ENCODE measurements at places on chromosomes 13 and 19.

DNA sequence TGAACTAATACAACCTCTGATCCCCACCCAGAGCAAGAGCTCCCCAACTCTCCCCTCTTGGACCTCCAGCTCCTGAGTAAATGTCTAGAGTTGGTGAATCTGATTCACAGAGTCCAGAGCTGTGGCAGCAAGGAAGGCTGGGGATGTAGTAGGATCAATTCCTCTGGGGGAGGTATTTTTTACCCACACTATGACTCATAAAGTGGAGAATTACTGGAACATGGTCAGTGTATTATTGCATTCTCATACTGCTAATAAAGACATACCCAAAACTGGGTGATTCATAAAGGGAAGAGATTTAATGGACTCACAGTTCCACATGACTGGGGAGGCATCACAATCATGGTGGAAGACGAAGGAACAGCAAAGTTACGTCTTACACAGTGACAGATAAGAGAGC is 496.7 kb downstream of the EFNB2 start:
- no peak for DNase-seq

DNA sequence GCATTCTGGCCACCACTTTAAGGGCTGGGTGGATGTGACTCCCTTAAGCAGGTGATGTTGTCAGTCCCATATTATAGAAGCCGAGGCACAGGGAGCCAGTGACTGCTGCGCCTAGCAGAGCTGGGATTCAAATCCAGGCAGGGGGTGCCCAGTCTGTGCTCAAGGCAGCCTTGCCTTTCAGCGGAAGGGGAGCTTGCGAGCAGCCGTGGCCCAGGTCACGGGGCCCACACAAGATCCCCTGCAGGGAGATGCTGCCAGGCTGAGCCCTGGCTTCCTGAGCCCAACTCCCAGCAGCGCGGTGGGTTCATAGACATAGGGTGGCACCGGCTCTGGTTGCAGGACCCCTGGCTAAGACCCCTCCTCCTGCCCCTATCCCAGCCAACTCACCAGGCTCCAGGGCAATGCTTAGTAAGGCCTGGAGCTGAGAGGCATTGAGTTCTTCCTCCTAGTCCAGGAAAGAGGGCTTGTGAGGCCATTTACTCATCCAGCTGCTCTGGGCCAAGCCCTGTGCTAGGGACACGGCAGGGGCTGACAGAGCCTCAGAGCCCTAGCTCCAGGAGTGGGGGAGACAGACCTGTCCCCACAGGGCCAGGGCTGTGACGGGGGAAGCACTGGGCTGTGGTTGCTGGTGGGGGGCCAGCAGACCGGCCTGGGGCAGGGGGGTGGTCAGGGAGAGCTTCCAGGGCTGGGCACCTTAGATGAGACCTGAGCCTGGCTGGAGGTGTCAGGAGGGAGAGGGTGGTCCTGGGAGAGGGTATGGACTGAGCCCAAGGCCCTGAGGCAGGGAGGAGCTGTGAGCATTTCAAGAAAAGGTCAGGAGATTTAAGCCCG is 9.6 kb downstream of the CAPN12 start:
- peak; percentile 36 for DNase-seq

GRCh38 chr19:36604656-36605100 is 435 bp upstream of the ZNF382 start:
- DNase-seq, result peak; percentile 91

DNA sequence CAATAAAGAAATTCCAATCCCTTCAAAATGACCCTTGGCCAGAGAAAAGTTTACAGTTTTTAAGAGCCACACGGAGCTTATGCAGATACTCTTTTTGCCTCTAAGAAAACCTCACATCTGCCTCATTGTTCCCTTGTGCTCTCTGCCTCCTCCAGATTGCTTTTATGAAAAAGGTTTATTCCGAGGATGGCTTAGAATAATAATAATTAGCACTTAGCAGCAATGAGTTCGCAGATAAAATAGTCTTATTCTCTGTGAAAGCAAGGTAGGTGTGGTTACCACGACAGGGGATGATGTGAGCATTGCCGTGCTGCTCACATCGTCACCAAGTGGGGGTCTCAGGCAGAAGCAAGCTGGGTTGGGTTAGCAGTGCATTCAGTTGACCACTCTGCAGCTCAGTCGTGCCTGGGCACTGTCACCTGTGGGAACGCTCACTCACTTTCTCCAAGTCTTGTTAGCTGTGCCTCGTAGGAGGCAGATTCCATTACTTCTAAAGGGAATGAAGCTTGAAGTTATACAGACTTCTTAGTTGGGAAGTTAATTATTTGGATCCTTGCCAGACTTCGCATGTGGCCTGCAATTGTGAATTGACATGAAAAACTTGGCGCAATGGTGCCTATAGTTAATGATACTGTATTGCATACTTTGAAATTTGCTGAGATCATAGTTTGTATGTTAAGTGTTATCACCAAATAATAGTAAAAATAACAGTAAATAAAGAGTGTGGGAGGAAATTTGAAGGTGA is 157.2 kb downstream of the MYO16 start:
- DNase-seq, result no peak

DNA sequence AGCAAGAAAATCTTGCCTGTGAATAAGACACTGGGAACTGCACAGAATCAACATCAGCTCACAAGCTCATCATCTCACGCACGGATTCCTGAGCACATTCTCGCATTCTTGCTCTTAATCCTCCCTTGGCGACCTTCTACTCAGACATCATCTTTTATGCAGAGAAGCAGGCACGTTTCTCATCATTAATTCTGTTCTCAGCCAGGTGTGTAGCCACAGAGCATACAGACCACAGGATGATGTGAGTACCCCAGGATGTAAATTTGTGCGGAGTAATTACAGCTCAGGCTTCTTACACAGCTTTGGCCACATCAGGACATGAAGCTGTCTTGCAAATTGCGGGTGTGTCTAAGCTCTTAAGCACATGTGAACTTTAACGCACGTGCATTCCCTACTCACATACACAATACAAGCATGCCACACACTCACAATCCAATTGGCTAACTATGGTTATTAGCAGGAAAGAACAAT is 36.5 kb upstream of the SACS start:
- no peak for DNase-seq

DNA sequence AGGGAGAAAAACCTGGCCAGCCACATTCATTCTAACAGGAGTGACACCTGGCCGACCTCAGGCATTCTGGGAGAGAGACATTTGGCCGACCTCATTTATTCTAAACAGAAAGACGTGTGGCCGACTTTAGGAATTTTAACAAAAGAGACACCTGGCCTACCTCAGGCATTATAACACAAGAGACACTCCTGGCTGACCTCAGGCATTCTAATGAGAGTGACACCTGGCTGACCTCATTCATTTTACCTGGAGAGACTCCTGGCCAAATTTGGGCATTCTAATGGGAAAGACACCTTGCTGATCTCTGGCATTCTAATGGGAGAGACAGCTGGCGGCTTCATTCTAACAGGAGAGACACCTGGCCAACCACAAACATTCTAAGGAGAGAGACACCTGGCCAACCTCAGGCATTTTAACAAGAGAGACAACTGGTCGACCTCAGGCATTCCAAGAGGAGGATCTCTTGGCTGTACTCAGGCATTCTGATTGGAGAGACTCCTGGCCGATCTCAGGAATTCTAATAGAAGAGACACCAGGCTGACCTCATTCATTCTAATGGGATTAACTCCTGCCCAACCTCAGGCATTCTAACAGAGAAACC is 1353.9 kb downstream of the UQCRFS1 start:
- DNase-seq, result no peak

GRCh38 chr13:50700664-50701305 is 142.7 kb downstream of the DLEU7 start:
- DNase-seq, result no peak

DNA sequence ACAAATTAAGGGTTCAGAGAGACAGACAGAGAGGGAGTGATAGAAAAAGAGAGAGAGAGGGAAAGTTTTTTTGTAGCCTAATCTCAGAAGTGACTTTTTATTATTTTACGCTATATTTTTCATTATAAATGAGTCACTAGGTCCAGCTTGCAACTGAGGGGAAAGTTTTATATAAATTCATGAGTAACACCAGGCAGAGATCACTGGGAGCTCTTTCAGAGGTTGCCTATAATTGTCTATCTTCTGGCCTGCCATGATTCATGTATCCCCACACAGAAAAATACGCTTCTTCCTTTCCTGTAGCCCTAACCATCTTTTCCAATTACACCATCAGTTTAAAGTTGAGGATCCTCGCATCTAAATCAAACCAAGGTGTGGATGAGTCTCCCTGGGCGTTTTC is 467.9 kb downstream of the SLITRK1 start:
- DNase-seq, result no peak

- DNase-seq, result no peak
Measured at GRCh38 chr19:47375694-47376588, 26.8 kb downstream of the DHX34 start.

GRCh38 chr19:48624791-48625723 is 5.8 kb downstream of the SPHK2 start:
- no peak for DNase-seq

- DNase-seq, result no peak
Measured at GRCh38 chr13:48072304-48072703, 22.6 kb downstream of the MED4 start.

GRCh38 chr19:49017666-49018351 is 918 bp upstream of the LHB start:
- DNase-seq, result peak; percentile 76

DNA sequence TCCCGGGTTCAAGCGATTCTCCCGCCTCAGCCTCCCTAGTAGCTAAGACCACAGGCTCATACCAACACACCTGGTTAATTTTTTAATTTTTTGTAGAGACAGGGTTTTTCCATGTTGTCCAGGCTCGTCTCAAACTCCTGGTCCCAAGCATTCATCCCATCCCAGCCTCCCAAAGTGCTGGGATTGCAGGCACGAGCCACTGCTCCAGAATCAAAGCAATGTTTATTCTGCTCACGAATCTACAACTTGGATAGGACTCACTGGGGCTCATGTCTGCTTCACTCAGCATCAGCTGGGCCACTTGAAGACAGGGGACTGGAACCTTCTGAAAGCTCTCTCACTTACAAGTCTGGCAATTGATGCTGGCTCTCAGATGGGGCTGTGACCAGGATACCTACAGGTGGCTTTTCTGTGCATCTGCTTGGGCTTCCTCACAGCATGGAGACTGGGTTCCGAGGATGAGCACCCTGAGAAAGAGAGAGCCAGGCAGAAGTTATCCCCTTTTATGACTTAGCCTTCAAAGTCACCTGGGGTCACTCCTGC is 8.2 kb upstream of the ZNF792 start:
- DNase-seq, result no peak

- peak; percentile 81 for DNase-seq
Measured at GRCh38 chr19:30227661-30228112, 144.5 kb upstream of the ZNF536 start.

- DNase-seq, result peak; percentile 36
Measured at GRCh38 chr13:39892721-39893685, 237.5 kb downstream of the COG6 start.

- DNase-seq, result no peak
Measured at GRCh38 chr13:69461397-69461796, 646.2 kb upstream of the ATXN8OS start.

DNA sequence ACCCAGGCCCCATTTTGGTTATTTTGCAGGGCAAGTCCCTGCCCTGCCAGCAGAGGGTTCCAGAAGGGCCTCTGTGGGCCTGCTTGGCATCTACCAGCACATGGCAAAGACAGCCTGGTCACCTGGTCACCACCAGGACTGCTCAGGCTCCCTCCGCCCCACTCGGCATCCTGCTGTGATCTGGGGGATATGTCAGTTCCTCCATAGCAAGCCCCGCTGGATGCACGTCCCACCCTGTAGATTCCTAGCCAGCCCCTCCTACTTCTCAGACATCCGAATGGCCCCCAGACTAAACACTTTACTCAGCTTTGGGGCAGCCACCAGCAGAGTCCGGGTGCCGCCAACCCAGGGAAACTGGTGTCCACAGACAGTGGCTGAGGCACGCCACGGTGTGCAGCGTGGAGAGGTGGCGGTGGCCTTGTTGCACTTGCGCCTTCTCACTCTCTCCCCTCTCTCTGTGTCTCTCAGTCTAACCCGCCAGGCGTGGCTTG is 31.8 kb upstream of the USE1 start:
- peak; percentile 45 for DNase-seq

DNA sequence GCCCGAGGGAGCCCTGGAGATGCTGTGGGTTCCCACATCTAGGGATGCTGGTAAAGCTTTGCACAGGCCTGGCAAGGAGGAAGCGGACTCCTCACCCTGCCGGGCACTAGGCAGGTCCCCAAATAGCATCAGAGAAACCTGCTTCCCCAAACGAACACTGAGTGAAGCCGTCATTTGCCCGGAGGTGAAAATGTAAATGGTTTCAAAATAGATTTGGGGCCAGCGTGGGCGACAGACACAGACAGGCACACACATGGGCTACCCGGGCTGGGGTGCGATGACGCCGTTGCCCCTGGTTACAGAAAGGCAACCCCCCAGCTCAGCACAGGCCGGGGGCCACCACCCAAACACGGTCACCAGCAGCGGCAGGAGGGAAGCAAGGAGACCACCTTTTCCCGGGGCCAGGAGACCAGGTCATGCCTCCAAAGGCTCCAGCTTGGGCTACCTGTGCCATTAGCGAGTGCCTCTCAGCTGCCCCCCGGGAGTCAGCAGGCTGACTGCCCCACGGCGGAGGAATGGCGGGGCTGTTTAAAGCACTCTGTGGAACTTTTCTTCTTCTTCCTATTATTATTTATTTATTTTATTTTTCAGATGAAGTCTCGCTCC is 47.5 kb upstream of the NDUFS7 start:
- no peak for DNase-seq

GRCh38 chr19:42325896-42326771 is 699 bp downstream of the MEGF8 start:
- DNase-seq, result peak; percentile 51

GRCh38 chr13:42926555-42926954 is 65.5 kb downstream of the EPSTI1 start:
- DNase-seq, result no peak

Data from stimulated activated CD8-positive, alpha-beta memory T cell treated with anti-CD3 and anti-CD28 coated beads, Interleukin-4, amount 100 ng/mL, for 48 hours (primary cell).